ENCODE measurements at places on chromosomes 7 and 10. TPM values are rescaled to one million over a fixed set of nuclear protein-coding genes. Genes with fewer than 3 reads are reported as not detected.

- no peak for DNase-seq
These were observed 411 bp downstream of the AUTS2 start for GRCh38 chr7:69598487-69599285.

DNA sequence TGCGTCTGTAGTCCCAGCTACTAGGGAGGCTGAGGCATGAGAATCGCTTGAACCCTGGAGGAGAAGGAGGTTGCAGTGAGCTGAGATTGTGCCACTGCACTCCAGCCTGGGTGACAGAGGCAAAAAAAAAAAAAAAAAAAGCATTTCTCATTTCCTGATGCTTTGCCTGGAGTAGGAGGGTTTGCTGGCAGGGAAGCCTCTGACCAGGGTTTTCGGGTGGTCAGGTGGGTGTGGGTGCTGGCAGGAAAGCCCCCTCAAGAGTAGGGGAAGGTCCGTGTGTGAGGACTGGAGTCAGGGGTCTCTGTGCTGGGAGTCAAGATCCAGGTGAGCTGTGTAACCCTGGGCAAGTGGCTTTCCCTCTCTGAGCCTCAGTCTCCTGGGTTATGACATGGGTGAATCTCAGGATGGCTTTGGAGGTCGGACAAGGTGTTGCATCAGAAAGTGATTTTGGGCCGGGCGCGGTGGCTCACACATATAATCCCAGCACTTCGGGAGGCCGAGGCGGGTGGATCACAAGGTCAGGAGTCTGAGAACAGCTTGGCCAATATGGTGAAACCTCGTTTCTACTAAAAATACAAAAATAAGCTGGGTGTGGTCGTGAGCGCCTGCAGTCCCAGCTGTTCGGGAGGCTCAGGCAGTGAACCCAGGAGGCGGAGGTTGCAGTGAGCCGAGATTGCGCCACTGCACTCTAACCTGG, 3.2 kb downstream of the AMZ1 start:
- DNase-seq = no peak

DNA sequence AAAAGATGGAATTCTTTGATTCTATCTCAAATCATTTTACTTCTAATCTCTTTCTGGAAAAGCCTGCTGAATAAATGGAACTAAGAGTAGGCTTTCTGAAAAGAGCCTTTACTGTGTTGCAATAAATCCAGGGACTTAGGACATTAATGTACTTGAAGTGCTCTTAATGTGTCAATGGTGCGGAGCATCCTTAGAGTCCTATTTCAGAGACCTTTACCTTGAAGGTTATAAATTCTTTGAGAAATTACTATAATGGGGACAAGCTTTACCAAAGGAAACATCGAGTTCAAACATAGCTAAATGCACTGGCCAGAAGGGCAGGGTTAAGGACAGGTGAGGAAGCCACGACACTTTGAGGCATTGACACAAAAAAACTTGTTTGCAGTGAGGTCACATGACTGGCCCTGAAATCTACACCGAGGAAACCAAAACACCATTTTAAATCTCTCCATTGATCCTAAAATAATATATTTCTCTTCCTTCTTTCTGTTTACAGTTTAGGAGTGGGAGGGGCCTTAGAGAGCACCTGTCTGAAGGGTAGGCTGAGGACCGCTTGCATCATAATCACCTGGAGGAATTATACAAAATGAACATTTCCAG, 48.1 kb upstream of the EXOC6 start:
- no peak for DNase-seq

- no peak for DNase-seq
These were observed 52.3 kb upstream of the RET start for GRCh38 chr10:43024524-43024923.

Gene ZNF488
- total RNA-seq = not detected
